A549 (cell line): ENCODE measurements at places on chromosomes 7 and 10.

DNA sequence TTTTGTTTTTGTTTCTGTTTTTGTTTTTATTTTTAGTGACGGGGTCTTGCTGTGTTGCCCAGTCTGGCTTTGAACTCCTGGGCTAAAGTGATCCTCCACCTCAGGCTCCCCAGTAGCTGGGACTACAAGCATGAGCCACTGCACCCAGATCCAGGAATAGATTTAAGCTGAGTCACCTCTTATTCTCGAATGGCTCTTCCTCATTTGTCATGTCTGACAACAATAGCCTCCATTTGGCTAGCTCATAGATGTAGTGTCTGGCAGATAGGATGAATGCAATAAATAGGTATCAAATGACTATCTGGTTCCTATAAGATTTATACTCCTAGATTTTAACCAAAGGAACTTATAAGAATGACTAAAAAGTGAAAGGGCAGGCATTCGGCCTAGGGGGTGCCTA is 172.9 kb downstream of the TMEM26 start:
- DNase-seq: peak; percentile 73

DNA sequence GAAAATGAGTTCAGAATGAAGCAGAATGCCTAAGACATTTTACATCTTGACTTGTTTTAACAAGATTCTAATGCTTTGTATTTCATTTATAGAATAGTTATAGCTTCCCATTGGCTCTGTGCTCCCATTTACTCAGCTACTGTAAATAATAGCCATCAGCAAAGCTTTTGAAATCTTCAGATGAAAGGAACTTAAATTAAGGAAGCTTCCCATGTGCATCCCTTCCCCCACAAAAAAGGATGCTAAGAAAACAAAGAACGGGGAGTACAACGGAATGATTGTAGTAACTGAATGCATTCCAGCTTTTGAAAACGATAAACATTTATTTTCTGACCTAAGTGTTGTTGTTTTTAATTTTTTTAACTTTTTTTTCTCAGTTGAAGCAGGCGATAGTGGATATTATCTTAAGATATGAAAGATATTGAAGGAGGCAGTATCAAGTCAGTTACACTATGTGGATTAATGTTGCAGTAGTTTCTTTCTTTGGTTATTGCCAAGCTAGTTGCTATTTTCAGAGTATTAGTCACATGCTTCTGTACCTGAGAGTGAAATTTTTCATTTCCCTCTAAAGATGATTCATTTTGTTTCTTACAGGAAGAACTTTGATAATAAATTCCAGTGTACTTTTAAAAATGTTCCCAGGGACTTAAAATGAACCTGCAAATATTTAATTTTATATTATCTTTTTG is 129.2 kb downstream of the KCND2 start:
- DNase-seq: no peak

DNA sequence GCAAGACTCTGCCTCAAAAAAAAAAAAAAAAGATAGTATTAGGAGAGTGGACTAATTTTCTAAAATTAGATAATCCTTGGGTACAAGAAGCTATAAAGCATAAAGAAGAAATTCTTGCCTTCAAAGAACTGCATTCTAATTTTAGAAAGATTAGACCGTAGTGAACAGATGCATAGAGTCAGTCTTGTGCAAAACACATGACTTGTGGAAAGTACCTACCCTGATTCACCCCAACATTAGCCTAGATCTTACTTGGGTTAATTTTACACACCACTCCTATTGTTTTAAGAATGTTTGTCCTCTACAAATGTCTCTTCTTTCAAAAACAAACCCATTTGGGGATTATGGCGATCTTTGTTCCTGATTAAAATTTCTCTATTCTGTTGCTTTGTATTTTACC is 38.9 kb upstream of the SP8 start:
- no peak for DNase-seq

DNA sequence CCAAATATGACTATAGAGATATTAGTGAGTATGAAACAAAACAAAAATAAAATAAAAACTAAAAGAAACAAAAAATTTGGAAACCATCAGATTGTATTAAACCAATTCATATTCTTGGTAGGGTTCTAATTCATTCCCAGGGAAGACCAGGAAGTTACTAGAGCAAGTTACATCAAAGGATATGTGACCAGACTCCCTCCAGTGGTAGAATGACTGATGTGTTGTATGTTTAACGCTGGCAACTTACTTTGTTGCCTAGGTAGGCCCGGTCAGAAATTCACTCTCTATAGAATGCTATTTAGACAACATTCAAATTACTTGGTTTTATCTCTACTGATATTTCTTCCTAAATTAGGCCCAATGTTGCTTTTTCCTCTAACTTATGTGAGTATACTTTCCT is 5.2 kb downstream of the PHYHIPL start:
- peak; percentile 83 for DNase-seq

GRCh38 chr10:31829776-31830175 is 98.9 kb downstream of the ARHGAP12 start:
- no peak for DNase-seq
